Activated CD4-positive, alpha-beta T cell treated with anti-CD3 and anti-CD28 coated beads, Interleukin-2, amount 50 U/mL, for 16 hours (primary cell): ENCODE measurements at places on chromosomes 4 and X.

GRCh38 chr4:150155391-150155790 is 77.1 kb downstream of the DCLK2 start:
- no peak for DNase-seq

- DNase-seq, result no peak
Observed at GRCh38 chr4:94826206-94826605, 68.5 kb downstream of the BMPR1B start.

- DNase-seq, result no peak
Observed at GRCh38 chr4:8310306-8310705, 40.8 kb downstream of the HTRA3 start.

- DNase-seq, result no peak
Observed at GRCh38 chr4:150673793-150674192, 91.8 kb downstream of the MAB21L2 start.

- no peak for DNase-seq
Observed at GRCh38 chr4:76420762-76421581, at the start of gene CCDC158. Gene CCDC158, minus strand, starts transcription at chr4:76421141. Its CDS starts 17,934 bp downstream, at chr4:76403207.
